ENCODE measurements at places on chromosomes 7 and 10.

GRCh38 chr7:80517282-80517747, 5.5 kb upstream of the GNAT3 start:
- DNase-seq: no peak

DNA sequence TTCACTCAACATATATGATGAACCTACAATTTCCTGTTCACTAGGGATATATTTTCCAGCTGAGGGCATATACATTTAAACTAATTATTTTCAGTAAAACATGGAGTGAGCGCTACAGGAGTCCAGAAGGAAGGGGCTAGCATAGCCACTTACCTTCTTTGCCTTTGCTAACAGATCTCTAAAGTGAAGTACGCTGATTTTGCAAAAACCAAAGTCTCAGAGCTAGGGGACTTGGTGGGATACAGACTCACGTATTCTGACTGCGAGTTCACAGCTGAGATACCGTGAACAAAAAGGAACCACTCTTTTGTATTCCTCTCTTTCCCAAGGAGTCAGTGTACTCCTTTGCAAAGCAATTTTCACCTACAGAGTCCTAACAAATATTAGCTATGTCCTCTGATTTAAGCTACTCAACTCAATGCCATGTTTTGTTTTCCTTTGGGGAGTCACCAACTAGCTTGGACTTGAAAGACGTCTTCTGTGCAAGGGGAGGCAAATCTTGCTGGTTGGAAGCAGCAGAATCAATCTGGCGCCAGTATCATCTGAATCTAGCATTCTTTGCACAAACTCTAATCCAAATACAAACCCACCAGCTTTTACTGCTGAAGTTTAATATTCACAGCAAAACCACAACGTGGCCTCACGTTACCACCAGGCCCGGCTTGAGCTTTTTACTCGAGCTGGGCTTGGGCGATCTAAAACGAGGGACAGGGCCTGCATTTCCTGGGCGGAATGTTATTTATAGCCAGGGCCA, 657 bp downstream of the CDNF start:
- no peak for DNase-seq

DNA sequence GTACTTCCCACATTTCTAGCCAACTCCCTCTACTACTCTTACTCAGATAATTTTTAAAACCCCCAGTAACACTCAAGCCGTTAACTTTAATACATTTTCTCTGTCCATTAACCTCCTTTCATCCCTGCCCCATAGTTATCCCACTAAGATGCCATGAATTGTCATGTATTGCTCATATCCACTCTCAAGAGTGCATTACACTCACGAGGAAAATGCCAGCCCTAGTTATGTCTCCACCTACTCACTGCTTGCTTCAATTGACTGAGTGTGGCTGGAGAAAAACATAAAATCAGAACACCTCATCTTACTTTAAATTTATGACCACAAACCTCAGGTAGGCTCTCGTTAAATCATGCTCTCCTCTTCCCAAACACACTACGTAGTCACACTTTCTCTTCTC, 324.1 kb upstream of the NPSR1 start:
- no peak for DNase-seq

DNA sequence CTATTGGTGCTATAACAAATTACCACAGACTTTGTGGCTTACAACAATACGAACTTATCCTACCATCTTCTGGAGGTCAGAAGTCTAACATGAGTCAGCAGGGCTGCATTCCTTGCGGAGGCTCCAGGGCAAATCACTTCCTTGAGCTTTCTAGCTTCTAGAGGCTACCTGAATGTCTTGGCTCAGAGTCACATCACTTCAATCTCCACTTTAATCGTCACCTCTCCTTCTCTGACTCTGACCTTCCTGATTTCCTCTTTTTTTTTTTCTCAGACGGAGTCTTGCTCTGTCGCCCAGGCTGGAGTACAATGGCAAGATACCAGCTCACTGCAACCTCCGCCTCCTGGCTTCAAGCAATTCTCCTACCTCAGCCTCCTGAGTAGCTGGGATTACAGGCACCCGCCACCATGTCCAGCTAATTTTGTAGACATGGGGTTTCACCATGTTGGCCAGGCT, 44.6 kb upstream of the ANAPC16 start:
- DNase-seq: no peak

- no peak for DNase-seq
Measured at GRCh38 chr10:112332022-112332421, 41.9 kb upstream of the ACSL5 start.

DNA sequence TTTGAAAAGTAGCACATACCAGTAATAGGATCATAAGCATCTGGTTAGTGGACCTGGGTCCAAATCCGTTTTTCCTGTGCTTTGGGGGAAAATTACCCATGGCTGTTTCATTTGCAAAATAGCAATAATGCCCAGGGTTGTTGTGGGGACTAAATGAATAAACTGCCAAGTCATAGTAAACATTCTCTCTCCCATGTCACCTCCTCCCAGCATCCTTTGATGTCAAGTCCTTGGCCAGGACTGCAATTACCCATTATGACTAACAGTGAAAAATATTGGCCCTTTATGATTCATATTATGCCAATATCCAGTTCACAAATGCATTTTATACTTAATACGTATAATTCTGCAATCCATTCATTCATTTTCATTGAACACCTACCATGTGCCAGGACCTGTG, 23.0 kb downstream of the TOMM7 start:
- DNase-seq: no peak

- DNase-seq: no peak
Measured at GRCh38 chr7:81469869-81470723, 299.8 kb downstream of the HGF start.

DNA sequence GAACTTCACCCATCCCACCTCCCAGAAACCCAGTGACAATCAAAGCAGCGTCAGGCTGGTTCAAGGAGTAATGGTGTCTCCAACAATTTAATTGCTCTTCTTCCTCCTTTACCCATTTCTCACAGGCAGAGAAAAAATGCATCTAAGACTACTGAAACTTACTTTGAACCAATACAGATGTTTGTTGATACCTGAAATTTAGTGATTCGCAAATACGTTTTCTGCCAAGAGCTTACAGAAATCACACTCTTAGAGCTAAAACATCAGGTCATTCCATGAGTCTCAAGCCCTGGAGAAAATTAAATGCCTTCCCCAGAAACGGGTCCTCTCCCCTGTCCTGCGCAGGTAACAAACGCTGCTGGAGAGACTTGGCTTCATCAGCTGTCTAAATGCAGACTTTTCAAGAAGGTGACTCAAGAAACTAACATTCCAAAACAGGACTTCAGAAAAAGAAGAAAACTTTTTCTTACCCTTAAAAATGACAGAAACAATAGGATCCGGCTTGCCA, 443 bp downstream of the MYOF start:
- DNase-seq: no peak

GRCh38 chr10:125538947-125539731, 143.8 kb downstream of the TEX36 start:
- no peak for DNase-seq

- DNase-seq: no peak
Measured at GRCh38 chr10:22690614-22691431, 23.6 kb downstream of the PIP4K2A start.

GRCh38 chr10:99921948-99922347, 87.8 kb downstream of the DNMBP start:
- no peak for DNase-seq

DNA sequence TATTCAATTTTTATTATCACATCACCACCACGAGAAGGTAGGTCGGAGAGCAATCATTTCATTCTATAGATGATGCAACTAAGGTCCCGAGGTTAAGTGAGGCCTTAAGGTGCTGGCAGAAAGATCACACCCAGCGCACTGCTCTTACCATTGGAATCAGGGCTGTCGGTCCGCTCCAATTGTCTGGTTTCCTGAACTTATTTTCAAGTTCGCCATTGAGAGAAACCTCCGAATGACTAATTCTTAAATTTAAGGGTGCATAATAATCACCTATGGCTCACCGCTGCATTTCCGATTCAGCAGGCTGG, 625 bp upstream of the GSTO2 start:
- no peak for DNase-seq

GRCh38 chr7:135978624-135979023, 1.5 kb upstream of the MTPN start:
- DNase-seq: no peak

- DNase-seq: no peak
Measured at GRCh38 chr10:118712930-118713634, 41.7 kb downstream of the CACUL1 start.

DNA sequence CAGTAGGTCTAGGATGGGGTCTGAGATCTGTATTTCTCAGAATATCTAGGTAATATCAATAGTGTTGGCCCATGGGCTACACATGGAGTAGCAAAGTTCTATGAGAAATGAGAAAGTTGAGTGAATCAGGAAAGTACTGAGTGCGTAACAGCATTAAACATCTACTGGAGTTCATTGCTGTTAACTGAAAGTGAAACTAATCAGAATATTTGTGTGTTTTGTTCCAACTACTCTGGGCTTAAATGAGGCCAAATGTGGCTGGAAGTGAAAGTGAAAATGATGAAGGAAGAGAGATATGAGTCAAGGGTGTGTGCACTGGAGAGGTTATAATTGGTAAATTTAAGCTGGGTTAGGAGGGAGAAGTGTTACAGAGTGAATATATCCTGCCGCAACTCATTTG, 46.5 kb downstream of the TMEM106B start:
- DNase-seq: no peak

DNA sequence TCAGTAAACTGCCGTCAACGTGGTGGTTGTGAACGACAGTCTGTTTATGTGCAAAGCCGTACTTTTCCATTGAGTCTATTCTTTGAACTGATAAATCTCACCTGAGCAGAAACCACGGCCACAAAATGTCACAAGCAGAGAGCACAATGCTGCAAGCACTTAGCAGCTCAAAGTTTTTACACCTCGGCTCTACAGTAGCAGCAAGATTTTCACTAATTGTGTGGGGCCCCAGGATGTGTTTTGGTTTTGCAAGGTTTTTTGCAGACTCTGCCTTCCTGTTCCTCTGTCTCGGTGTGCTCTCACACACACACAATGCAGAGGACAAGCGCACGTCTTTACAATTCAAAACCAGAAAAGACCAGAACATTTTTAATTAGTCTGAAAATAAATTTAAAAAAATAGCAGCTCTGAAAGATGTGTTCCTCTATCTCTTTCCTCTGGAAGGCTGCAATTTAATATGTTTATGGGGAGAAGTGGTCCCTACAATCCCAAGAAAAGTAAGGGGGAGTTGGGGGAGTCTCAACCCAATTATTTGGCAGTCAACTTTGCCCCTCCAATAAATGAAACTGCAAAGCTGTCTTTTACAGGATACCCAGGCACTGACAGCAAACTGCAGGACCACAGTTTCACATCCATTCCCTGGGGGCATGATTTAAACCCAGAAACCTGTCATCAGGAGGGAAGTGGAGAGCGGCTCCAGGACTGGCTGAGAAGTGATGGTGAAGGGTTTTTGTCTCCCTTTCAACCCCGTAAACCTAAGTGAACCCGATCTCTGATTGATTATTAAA, 73.8 kb upstream of the SFMBT2 start:
- DNase-seq: peak; percentile 61

- DNase-seq: no peak
Measured at GRCh38 chr7:52502281-52502680, 533.2 kb upstream of the POM121L12 start.

DNA sequence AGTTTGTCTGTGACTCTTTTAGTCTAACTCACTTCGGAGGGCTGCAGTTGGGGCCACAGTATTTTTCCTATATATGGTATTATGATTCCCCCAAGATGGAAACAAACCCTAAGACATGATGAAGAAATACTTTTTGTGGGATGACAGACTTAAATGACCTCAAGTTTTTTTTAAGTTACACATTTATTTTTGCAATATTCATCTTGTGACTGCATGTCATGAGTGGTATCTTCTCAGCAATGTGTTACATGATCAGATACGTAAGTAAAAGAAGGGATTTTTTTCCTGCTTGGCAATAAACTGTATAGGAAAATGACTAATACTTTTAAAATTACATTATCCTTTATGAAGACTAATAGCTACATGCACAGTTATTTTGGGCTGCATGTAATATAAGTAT, 57.8 kb downstream of the OR13A1 start:
- DNase-seq: no peak

GRCh38 chr7:803243-803635, 29.0 kb upstream of the SUN1 start:
- no peak for DNase-seq

- DNase-seq: no peak
Measured at GRCh38 chr10:106107706-106108105, 1056.8 kb downstream of the SORCS1 start.

- DNase-seq: no peak
Measured at GRCh38 chr10:12965571-12965970, 35.9 kb downstream of the CCDC3 start.

- no peak for DNase-seq
Measured at GRCh38 chr10:7886056-7886455, 67.8 kb downstream of the TAF3 start.

- no peak for DNase-seq
Measured at GRCh38 chr7:17521437-17521836, 223.0 kb downstream of the AHR start.

DNA sequence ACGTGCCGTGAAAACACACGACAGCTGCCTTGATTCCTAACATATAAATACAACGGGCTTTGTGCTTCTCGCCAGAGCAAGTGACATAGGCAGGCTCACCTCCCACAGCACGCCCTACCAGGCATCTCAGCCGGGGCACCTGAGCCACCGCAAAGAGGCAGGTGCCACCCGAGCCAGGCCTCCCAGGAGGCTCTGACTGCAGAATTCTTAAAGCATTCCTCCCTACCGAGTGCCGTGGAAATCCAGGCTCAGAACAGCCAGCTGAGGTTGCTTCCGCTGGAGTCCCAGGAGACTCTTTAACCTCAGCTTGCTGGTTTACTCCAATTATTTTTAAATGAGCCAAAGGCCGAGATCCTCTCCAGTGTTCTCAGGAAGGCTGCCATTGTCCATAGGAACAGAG, 206.5 kb downstream of the USP6NL start:
- DNase-seq: no peak

- DNase-seq: no peak
Measured at GRCh38 chr10:71094712-71095390, 117.5 kb upstream of the UNC5B start.

DNA sequence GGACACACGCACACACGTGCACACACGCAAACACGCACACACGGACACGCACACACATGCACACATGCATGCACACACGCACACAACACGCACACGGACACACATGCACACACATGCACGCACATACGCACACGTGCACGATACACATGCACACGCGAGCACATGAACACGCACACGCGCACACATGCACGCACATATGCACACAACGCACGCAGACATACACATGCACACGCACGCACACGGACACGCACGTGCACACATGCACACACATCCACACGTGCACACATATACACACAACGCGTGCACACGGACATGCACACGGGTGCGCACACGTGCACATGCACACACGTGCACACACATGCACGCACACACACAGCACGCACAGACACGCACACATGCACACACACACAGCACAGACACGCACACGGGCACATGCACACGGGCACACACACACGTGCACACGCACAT, 17.3 kb upstream of the GPER1 start:
- no peak for DNase-seq

DNA sequence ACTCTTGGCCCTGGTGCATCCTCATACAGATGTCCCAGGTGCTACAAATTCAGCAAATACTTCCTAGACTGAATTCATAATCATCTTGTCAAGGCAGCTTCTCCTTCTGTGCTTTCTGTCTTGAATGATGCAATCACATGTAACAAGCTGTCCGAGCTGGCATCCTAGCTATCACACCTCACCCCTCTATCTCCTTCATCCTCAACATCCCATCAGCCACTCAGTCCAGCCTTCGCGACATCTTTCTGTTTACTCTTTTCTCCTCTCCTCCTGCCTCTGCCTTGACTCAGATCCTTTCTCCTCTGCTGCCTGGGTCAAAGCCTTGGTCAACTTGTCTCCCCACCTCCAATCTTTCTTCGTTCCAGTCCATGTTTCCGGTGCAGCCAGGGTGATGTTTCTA, 240.4 kb upstream of the CELF2 start:
- no peak for DNase-seq

All from HL-60 (cell line).